ENCODE measurements at places on chromosomes 13 and 19.

GRCh38 chr13:99469041-99469440, 32.2 kb upstream of the TM9SF2 start:
- DNase-seq, result no peak
- H3K36me3 ChIP-seq, result no peaks in the 10 kb centered on the region
- no peak overlapping the region for H3K4me3 ChIP-seq
- no peak overlapping the region for H3K27ac ChIP-seq
- peaks cover 4% of the 10 kb centered on the region for H3K27me3 ChIP-seq
- H3K4me1 ChIP-seq, result no peaks in the 10 kb centered on the region

DNA sequence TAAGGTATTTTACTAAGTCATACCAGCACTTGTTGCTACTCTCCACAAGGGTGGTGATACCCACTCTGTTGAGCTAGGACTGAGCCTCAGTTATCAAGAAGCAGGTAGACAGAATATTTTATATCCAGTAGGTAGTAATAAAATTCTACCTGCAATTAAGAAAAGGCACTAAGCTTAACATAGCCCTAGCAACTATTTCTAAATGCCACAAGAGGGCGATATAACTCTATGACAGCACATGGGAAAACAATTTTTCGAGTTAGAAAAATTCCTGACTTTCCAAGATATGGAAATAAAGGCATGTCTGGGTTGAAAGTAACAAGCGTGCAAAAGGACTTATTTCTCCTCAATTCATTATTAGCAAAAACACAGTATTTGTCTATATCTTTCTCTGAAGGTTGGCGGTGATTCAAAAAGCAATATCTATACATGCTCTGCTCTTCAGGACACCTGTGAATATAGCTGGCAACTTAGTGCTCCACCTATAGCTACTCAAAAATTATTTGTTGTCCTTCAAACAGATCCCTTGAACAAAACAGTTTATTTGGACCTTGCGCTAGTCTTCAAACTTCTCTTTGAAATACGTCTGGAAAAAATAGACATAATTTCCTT, 14.7 kb downstream of the CCDC169 start:
- peak; percentile 2 for DNase-seq
- H3K36me3 ChIP-seq, result no peaks in the 10 kb centered on the region
- H3K4me3 ChIP-seq, result no peak overlapping the region
- no peaks in the 10 kb centered on the region for H3K27me3 ChIP-seq

DNA sequence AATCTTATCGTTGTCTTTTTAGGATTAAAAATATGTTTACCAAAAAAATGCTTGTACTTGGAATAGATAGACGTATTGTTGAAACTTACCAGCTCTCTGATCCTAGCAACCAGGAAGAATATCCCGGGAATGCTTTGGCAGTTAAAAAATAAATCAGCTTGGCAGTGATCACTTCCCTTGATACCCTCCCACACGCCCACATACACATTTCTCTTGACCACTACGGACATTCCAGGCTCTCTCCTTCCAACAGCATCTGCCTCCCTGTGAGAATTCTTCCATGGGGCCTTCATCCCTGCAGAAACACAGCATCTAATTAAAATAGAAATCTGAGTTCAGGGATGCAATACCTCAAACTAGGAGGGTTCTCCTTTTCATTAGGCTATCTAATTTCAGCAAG, 57.9 kb downstream of the THSD1 start:
- H3K4me3 ChIP-seq, result 0 out of 2 replicates have a peak overlapping the region, but pooled peaks have one; percentile 14
- H3K4me1 ChIP-seq, result peaks cover 22% of the 10 kb centered on the region
- DNase-seq, result peak; percentile 34

GRCh38 chr13:97537110-97537509, 103.1 kb downstream of the RAP2A start:
- no peaks in the 10 kb centered on the region for H3K27me3 ChIP-seq
- H3K36me3 ChIP-seq, result no peaks in the 10 kb centered on the region
- H3K27ac ChIP-seq, result no peak overlapping the region

DNA sequence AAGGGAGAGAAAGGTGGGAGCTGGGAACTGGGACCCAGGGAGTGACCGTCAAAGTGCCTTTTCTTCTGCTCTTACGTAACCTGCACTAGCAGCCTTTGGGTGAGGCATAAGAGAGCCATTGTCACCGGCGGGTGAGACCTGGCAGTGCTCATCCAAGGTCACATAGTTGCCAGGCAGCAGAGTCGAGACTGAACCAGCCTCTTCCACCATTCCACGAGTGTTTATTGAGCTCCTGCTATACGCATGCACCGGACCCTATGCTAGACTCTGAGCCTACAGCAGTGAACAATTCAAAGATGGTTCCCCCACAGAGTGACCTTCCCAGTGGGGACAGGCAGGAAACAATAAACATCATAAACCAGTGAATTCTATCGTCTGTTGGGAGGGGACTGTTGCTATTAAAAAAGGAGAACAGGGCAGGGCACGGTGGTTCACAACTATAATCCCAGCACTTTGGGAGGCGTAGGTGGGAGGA, 18.6 kb upstream of the STRN4 start:
- H3K27me3 ChIP-seq, result no peaks in the 10 kb centered on the region
- no peak overlapping the region for H3K27ac ChIP-seq
- H3K4me3 ChIP-seq, result no peak overlapping the region
- peaks cover 32% of the 10 kb centered on the region for H3K4me1 ChIP-seq
- DNase-seq, result no peak
- no peaks in the 10 kb centered on the region for H3K36me3 ChIP-seq

DNA sequence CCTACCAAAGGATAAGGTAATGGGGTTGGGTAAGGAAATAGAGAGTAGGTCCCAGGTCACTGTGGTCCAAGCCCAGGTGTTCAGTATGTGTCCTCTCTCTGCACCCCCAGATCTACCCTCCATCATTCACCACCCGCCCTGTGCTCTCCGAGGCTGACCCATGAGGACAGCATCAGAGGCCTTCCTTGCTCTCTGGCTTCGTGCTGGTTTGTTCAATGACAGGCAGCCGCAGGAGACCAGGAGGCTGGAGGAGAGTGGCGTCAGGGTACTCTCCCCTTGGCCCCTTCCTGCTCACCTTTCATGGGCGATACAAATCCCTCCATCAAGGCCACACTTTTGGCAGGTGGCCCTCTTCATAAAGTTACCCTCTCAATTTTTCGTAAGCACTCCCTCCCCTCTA, 1.7 kb downstream of the TUBA3C start:
- H3K4me1 ChIP-seq, result no peaks in the 10 kb centered on the region
- no peak overlapping the region for H3K4me3 ChIP-seq
- no peaks in the 10 kb centered on the region for H3K27me3 ChIP-seq

GRCh38 chr19:35777086-35777841, 1.9 kb downstream of the ARHGAP33 start:
- H3K27ac ChIP-seq, result no peak overlapping the region
- peaks cover 16% of the 10 kb centered on the region for H3K4me1 ChIP-seq
- H3K4me3 ChIP-seq, result no peak overlapping the region
- no peak for DNase-seq
- peaks cover 4% of the 10 kb centered on the region for H3K36me3 ChIP-seq

DNA sequence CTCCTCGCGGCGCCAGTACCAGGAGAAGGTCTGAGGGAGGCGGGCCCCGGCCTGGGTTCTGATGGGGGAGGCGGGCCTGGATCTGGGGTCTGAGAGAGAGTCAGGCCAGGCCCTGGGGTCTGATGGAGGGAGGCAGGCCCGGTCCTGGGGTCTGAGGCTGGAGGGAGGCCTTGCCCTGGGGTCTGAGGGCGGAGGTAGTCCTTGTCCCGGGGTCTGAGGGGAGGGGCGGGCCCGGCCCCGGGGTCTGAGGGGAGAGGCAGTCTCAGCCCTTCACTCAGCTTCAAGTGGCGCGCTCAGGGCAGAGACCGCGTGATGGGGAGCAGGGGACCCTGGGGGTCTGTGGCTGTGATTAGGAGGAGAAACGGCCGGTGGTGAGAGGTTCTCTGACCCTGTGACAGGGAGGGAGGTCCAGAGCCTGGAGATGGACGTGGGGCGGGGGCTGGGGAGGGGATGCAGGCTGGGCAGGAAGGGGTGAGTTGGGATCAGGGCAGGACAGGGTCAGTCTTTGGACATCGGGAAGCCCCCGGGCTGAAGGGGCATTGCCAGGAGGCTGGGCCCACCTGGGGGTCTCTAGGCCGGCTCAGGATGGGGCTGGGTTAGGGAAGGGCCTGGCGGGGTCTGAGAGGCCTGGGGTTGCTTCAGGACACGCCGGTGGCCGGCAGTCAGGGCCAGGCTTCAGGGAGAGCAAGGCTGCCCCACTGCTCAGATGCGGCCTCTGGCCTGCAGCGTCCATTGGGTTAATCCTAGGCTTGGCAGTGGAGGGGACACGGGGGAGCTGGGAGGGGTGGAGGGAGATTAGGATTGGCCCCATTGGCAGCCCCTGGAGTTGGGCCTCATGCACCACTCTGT, 18.7 kb downstream of the HCN2 start:
- DNase-seq, result no peak
- H3K4me3 ChIP-seq, result no peak overlapping the region
- peaks cover 8% of the 10 kb centered on the region for H3K4me1 ChIP-seq
- H3K27ac ChIP-seq, result no peak overlapping the region

GRCh38 chr19:17881701-17882100, 10.0 kb downstream of the SLC5A5 start:
- H3K27ac ChIP-seq, result no peak overlapping the region
- no peaks in the 10 kb centered on the region for H3K27me3 ChIP-seq
- no peak for DNase-seq
- no peaks in the 10 kb centered on the region for H3K4me1 ChIP-seq
- H3K4me3 ChIP-seq, result no peak overlapping the region

DNA sequence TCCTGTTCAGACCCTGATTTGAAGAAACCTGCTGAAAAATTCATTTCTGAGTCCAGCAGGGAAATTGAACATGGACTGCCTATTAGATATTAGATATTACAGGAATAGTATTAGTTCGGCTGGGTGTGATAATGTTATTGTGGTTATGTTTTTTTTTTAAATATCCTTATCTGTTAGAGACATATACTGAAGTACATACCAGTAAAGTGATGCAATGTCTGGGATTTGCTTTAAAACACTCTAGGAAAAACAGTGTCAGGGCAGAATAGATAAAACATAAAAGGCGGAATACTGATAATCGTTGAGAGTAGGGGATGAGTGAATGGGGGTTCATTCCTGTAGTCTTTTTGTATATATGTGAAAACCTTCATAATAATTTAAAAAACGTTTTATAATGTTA, 28.7 kb upstream of the AMER2 start:
- no peaks in the 10 kb centered on the region for H3K4me1 ChIP-seq
- peaks cover 16% of the 10 kb centered on the region for H3K27me3 ChIP-seq
- no peak for DNase-seq
- H3K27ac ChIP-seq, result no peak overlapping the region
- H3K36me3 ChIP-seq, result no peaks in the 10 kb centered on the region

DNA sequence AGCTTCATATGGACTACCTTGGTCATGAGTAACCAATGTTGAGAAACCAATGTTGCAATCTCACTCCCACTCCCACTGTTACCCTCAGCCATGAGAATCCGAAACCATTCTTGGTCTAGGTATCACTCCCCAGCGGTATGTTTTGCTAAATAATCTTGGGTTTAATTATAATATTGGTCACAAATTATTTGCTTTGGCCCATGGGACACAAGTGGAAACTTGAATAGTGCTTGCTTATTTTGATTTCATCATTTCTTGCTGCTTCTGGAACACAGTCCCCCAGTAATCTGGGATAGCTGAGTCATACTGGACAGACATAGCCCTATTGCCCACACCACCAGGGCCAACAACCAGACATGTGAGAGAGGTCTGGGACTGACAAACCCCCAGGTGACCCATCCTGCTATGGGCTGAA, 171.6 kb upstream of the IPO5 start:
- H3K4me1 ChIP-seq, result no peaks in the 10 kb centered on the region
- no peak overlapping the region for H3K4me3 ChIP-seq
- DNase-seq, result no peak
- H3K27ac ChIP-seq, result no peak overlapping the region
- H3K27me3 ChIP-seq, result no peaks in the 10 kb centered on the region
- no peaks in the 10 kb centered on the region for H3K36me3 ChIP-seq

- H3K4me3 ChIP-seq, result no peak overlapping the region
- no peak overlapping the region for H3K27ac ChIP-seq
- H3K4me1 ChIP-seq, result no peaks in the 10 kb centered on the region
- no peaks in the 10 kb centered on the region for H3K27me3 ChIP-seq
- DNase-seq, result no peak
- no peaks in the 10 kb centered on the region for H3K36me3 ChIP-seq
Observed at GRCh38 chr13:34900288-34900739, 41.8 kb upstream of the NBEA start.

- no peak overlapping the region for H3K4me3 ChIP-seq
- no peaks in the 10 kb centered on the region for H3K36me3 ChIP-seq
- H3K4me1 ChIP-seq, result no peaks in the 10 kb centered on the region
Observed at GRCh38 chr13:114072421-114072820, 60.0 kb downstream of the RASA3 start.

GRCh38 chr19:11586331-11586730, 8.9 kb upstream of the ACP5 start:
- H3K27me3 ChIP-seq, result no peaks in the 10 kb centered on the region
- H3K4me1 ChIP-seq, result peaks cover 6% of the 10 kb centered on the region
- no peaks in the 10 kb centered on the region for H3K36me3 ChIP-seq
- DNase-seq, result no peak
- no peak overlapping the region for H3K27ac ChIP-seq

DNA sequence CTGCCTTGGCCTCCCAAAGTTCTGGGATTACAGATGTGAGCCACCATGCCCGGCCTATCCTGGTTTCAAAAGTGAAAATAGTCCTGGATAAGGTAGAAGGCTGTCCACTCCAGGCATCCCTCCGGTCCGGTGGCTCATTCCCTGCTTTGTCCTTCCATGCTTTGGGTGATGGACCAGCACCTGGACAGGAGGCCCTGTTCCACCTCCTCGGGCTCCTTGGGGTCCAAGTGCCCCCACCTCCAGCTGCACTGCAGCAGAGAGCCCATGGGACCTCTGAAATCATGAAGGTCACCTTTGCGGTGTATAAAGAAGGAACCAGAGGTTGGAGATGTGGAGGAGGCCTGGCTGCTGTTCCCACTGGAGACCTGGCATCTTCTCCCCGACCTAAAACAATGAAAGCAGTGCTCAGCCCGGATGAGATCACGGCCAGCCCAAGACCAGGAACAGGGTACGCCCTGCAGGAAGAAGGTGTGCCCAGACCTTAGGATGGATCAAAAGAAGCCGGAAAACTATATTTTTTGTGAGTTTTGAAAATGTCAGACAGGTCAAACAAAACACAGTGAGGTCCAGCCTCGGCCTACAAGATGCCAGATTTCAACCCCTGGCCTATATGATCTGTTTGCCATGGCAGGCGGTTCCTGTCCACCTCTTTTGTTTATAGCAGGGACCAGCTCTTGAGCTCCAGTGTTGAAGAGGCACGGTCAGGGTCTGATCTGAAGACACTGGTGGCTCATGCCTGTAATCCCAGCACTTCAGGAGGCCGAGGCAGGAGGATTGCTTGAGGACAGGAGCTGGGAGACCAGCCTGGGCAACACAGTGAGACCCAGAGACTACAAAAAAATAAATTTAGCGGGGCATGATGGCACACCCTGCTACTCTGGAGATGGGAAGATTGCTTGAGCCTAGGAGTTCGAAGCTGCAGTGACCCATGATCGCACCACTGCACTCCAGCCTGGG, 5.8 kb downstream of the LSR start:
- no peaks in the 10 kb centered on the region for H3K27me3 ChIP-seq
- H3K4me3 ChIP-seq, result no peak overlapping the region
- H3K27ac ChIP-seq, result no peak overlapping the region
- peaks cover 34% of the 10 kb centered on the region for H3K36me3 ChIP-seq

GRCh38 chr13:68806125-68806524, 1301.5 kb upstream of the ATXN8OS start:
- no peak overlapping the region for H3K4me3 ChIP-seq
- no peak for DNase-seq
- H3K36me3 ChIP-seq, result no peaks in the 10 kb centered on the region
- no peaks in the 10 kb centered on the region for H3K4me1 ChIP-seq
- H3K27me3 ChIP-seq, result no peaks in the 10 kb centered on the region
